ENCODE measurements at places on chromosomes 11 and 22.

DNA sequence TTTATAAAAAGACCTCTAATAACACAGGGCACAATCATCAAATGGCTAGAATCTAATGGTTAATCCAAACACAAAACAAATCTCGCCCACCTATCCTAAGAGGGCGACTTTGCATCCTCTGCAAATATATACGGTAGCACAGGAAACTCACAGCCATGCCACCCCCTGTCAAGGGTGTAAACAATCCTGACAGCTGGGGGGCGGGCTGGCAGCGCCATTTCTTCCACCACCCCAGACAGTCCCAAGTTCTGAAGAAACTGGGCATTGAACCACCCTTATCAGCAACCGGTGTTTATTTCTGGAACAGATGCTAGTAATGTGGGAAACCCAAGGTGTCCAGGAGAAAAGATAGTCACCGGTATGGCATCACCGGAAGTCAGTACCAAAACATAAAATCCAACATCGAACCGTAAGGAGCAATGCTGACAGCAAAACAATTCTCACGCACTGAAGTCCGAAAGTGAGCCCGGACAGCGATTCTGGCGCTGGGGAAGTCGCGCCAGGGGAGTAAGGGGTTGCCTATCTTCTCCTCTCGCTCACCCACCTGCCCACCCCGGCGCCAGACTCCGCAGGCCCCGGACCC, 825 bp downstream of the FBXO3 start:
- DNase-seq = no peak

GRCh38 chr11:92852946-92853345, 116.5 kb upstream of the MTNR1B start:
- peak; percentile 47 for DNase-seq

DNA sequence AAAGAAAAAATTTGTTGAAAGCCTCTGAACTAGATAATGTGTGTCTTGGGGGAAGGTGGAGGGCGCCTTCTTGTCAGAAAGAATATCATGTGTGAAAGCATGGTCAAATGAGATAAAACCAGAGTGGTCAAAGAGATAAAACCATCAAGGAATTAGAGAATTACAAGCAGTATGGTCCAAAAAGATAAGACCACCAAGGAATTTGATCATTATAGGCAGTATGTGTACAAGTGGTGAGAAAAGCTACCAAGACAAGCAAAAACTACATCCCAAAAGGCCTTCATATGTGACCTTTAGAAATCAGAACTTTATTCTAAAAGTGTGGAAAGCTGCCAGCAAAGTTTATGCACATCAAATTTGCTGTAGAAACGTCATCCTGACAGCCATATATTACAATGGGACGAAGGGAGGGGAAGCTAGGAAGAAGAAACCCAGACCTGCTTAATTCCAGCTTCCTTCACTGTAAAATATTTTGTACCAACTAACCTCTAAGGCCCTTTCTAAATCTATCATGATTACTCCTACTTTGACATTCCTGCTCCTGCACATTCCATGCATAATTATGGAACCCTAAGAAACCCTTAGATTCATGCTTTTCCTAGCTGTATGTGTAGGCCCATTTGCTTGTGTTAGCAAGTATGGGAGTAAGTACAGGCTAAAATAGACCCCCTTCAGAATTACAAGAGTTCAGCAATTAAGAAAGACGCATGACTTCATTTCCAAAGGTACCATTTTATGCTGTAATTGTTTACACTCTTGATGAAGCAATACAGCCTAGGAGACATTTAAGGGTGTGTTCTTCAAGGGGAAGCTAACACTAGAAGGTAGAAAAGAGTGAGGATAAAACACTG, 51.6 kb downstream of the LGR4 start:
- no peak for DNase-seq

DNA sequence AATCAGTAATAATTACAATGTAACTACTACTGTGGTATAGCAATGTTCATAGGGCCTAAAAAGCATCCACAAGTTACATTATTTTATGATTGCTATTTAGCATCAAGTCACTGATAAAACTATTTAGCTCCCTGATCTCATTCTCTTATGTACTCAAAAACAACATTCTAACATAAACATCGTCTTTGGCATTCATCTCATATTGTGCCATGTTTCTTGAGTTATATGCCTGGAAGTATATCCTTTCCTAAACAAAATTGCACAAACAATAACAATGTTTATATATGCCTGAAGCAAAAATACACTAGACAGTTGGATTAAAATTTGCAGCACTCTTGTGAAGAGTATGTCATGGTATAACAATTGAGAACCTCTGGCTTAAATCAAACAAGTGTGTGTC, 34.1 kb downstream of the HORMAD2 start:
- no peak for DNase-seq

DNA sequence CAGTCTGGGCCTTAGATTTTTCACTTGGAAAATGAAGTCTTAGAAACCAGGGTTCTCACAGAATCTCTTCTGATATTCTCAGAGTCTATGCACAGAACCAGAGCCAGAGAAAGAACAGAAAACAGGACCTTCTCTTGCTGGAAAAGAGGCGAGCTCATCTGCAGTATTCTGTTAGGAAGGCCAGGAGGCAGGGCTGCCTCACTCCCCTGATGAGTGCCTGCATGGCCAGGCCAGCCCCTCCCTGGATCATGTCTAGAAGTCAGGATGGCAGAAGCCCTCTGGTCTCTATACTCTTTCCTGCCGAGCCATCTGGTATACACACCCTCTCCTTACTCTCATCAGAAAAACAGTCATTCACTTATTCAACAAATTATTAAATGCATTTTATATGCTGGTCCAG, 723 bp downstream of the OR51M1 start:
- DNase-seq = no peak

- no peak for DNase-seq
Measured at GRCh38 chr11:72621008-72621610, 53.1 kb downstream of the PDE2A start.

GRCh38 chr22:27749597-27750225, 51.8 kb downstream of the MN1 start:
- DNase-seq = no peak

- no peak for DNase-seq
Measured at GRCh38 chr11:6110011-6110410, 2.5 kb downstream of the OR56B4 start.

DNA sequence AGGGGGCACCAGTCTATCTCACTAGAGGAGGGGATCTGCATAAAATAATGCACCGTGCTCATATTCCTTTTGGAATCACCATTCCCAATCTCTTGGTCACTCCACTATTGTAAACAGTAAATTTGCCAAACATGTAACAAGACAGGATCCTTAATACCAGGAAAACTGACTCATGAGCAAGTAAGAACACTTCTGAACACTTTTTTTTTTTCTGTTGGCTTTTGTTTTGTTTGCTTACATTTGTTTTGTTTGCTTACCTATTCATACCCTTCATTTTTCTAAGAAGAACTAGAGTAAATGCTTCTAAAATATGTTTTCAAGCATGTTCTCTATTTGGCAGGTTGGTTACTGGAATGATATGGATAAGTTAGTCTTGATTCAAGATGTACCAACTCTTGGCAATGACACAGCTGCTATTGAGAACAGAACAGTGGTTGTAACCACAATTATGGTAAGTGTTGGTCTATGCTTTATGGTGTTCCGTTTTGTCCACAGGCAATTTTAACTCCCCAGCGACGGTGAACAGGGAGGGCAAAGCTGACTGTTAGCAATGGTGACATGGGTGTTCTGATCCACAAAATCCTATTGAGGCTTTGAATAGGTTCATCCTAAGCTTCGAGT, 111.8 kb downstream of the MSANTD4 start:
- no peak for DNase-seq

- no peak for DNase-seq
Measured at GRCh38 chr22:38167988-38168407, 13.6 kb downstream of the PLA2G6 start.

DNA sequence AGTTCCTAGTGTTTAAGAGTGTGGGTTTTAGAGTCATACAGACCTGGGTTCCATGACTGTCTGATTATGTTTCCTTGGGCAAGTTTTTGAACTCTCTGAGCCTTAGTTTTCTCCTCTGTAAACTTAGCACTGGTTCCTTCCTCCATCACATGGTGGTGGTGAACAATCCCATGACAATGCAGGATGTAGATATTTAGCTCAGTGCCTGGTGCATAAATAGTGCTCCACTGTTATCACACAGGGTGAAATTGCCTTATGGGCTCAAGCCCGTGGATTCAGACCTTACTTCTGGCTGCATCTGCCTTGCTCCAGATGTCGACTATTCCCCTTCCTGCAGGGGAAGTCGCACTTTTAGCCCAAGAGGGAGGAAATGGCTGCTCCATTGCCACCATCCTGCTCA, 62.7 kb downstream of the LDLRAD3 start:
- DNase-seq = no peak

Measured in BE2C (cell line).